ENCODE measurements at places on chromosomes 7 and 10. TPM values are rescaled to one million over a fixed set of nuclear protein-coding genes. Genes with fewer than 3 reads are reported as not detected.

DNA sequence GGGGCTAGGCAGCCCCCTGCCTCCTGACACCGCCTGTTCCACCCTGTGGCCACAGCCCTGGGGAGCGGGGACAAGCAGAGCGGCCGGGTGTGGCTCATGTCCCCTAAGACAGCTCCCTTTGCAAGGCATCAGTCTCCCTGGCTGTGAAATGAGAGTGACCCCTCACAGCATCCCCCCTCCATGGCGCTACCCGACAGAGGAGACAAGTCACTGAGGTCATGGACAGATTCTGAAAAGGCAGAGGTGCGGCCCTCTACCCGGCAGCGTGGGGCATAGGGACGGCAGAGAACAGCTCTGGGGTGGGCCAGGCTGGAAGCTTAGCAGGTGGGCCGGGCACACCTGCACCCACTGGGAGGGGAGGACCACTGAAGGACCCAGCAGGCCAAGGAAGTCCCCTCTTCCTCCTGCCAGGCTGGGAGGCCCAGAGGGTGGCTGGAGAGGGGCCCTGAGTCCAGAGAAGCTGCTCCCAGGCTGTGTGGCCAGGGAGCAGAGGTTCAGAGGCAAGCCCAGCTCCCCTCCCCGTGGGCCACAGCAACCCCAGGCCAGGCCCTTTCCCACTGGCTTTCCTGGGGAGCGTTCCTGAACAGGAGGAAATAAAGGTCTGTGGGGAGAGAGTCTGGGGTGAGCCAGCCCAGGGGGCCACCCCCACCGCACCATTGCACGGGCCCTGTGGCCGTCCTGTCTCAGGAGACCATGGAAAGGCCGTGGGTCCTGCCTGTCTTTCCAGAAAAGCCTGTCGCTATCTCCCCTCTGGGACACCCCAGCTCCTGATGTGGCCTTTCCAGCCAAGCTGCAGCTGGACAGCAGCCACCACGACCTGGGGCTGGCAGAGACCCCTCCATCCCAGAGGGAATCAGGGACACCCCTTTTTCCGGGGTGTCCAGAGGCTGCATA, 1.7 kb downstream of the ADAP1 start:
- no peak for DNase-seq

DNA sequence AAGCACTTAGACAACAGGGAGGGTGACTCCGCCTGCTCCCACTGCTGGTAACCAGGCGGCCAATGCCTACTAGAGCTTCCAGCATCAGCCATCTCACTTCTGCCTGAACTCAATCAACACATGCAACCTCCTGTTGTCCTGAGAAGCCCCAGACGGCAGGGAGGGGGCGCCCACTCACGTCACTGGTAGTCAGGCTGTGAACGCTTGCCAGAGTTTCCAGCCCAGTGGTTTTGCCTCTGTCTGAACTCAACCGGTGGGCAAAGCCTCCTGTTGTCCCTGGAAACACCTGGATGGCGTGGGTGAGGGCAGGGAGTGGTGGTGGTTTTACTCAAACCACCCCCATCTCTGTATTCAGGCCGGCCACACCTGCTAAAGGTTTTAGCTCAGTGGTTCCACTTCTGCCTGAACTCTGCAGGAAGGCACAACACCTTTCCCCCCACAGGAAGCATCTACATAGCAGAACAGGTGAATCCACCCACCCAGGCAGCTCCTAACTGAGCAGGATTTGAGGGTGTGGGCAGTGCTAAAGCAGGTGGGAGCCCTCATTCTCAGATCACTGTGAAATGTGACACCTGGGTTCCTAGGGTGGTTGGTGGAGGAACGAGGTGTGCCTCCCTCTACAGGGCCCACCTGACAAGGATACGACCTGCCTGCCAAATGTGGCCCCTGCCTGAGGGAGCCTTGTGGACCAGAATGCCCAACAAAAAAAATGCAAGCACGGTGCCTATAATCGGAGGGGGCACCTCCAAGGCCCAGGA, 563.0 kb upstream of the SEMA3D start:
- DNase-seq = no peak

GRCh38 chr10:69639291-69640195, 9.5 kb downstream of the FAM241B start:
- peak; percentile 65 for DNase-seq

- DNase-seq = no peak
Measured at GRCh38 chr7:107564553-107565298, 955 bp downstream of the DUS4L start.

- no peak for DNase-seq
Measured at GRCh38 chr10:79107736-79108264, 39.0 kb downstream of the ZMIZ1 start.

GRCh38 chr10:34670081-34670480, 145.0 kb downstream of the PARD3 start:
- DNase-seq = no peak

DNA sequence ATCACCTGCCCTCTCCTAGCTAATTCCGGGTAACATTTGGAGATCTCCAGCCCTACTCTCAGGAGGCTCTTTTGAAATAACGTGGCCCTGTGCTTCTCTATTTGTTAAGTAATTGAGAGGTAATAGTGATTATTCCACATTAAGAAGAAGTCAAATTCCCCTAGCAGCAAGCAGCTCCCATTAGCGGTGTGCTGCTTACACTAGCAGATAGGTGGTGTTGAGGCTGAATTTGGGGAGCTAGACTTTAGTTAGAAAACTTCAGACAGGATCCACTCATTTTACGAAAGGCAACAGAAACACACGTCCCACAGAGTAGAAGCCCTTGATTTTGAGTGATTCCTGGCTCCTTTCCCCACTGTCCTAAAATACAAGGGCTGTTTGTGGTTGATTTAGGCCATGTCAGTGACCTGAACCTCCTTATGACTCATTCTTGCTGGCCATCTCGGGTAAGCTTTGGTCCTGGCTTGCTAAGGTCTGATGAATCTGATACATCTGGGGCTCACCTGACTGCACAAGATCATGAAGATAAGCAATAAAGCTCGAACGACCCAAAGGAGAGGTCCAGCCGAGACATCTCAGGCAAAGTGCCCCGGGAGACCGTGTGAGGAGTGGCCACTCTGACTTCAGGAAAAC, 77.2 kb downstream of the FAM204A start:
- no peak for DNase-seq

DNA sequence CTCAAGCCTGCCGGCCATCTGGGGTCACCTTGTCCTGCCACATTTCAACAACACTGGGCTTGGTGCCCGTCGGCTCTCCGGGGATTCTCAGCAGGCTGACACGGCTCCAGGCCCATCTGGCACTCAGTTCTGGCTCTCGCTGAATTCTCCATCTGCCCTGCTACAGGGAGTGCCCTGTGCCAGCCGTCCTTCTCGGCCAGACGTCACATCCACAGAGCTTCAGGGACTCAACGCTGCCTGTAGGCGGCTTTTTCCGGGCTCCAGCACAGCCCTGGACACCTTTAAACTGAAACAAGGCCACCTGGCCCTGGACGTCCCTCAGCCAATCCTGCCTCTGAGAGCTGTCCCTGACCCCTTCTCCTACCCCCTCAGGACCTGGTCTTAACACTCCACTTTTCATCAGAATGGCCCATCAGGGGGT, 43.0 kb downstream of the TMEM130 start:
- no peak for DNase-seq

SLC18A3 gene
- 0.42 TPM for total RNA-seq

COL13A1 gene
- 1.1 TPM for total RNA-seq

DNA sequence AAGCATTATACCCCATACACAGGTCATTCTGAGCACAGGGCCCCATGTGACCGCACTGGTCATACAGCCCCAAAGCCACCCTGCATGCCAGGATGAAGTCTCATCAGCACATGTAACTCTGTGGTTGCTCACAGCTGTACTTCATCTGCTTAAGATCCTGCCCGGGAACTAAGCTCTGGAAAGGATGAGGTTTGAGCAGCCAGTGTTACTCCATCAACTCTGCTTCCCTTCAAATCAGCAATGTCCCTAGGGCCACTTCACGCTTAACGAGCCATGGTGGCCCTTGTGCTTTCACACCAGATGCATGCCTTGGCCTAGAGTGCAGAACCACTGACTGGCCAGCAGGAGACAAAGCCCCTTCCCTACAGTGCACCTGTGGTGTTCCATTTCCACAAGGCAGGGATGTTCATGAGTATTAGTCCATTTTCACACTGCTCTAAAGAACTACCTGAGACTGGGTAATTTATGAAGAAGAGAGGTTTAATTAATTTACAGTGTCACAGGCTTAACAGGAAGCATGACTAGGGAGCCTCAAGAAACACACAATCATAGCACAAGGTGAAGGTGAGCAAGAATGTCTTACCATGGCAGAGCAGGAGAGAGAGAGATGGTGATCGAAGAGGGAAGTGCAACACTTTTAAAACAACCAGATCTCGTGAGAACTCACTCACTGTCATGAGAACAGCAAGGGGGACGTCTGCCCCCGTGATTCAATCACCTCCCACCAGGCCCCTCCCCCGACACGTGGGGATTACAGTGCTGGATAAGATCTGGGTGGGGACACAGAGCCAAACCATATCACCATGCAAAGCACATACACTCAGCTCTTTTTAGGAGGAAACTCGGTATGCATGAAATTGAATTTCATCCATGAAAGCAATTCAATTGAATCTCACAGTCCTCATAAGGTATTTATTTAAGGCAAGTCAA, 149.0 kb upstream of the CDCA7L start:
- no peak for DNase-seq

GRCh38 chr10:89846281-89846630, 144.9 kb downstream of the KIF20B start:
- DNase-seq = no peak

DNA sequence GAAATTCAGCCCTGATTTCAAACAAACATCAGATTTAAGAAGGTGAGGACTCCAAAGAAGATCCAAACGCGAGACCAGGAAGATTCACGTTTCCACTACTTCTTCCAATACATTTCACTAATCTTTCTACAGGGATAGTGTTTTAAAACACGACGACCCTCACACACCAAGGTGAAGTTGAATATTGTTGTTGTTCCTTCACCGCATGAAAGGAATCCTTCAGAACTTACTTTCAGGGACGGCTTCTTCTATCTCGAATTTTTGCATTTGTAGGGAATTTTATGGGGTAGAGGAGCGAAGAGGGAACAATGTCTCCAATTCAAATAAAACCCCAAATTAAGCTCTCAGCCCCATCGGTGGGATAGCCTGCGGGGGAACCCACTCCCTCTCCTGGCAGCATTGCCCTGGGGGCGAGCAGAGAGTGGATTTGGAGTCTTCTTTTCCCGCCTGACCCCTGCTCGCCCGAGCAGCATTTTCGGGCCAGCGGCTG, 1.5 kb upstream of the GATA3 start:
- DNase-seq = no peak

- DNase-seq = no peak
Measured at GRCh38 chr10:22625516-22626290, 88.7 kb downstream of the PIP4K2A start.

CCDC136 gene
- total RNA-seq = 0.64 TPM

- no peak for DNase-seq
Measured at GRCh38 chr10:77416311-77417135, 221.1 kb downstream of the KCNMA1 start.

CFTR gene
- 127 TPM for total RNA-seq

NUPR2 gene
- total RNA-seq = 1.3 TPM

- no peak for DNase-seq
Measured at GRCh38 chr10:114259824-114260223, 20.8 kb downstream of the VWA2 start.

GRCh38 chr10:30784897-30785605, 155.5 kb upstream of the LYZL2 start:
- peak; percentile 44 for DNase-seq

TMEM270 gene
- not detected for total RNA-seq

DNA sequence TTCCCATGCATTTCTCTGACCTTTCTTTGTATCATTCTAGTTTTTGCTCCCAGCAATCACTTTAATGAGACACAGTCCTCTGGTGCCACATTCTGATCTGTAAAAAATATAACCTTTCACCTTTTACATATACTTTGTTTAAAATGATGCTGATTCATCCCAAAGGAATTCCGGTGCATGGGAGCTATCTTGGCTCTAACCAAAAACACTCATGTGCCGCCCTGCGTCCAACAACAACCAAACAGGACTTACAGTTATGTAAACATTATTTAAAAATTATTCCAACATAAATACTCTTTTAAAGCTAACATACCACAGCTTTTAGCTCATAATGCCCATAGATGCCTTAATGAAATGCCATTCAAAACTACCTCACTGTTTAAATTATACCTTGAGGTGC, 7.7 kb upstream of the OPALIN start:
- DNase-seq = no peak

DNA sequence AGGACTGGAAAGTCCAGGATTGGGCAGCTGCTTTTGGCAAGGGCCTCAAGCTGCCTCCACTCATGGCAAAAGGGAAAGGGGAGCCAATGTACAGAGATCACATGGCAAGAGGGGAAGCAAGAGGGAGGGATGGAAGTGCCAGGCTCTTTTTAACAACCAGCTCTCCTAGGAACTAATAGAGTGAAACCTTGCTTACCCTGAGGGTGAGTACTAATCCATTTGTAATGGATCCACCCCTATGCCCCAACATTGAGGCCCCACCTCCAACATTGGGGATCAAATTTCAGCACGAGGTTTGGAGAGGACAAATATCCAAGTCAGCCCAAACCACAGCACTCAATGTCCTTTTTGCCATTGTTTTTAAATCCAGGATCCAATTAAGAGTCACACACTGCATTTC, 12.5 kb downstream of the HABP2 start:
- DNase-seq = no peak

GRCh38 chr10:5588080-5588453, 63.3 kb downstream of the CALML3 start:
- DNase-seq = no peak

DNA sequence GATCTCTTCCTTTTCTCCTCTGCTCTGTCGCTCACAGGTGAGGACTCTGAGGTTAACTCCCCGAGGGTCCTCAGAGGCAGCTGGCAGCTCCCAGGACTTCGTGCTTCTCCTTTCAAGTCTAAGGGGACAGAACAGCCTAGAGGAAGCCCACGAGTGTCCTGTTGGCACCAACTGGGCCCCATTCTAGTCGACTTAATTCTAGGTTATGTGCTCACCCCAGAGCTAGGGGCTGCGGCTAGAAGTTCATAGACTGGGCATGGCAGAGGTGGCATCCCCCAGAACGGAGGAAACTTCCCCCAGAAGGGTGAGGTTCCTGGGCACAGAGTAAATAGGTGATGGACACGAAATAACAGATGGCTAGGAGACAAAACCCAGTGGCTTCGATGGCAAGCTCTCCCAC, 259.4 kb downstream of the TEX36 start:
- DNase-seq = no peak
